ENCODE measurements at places on chromosomes 4 and X.

DNA sequence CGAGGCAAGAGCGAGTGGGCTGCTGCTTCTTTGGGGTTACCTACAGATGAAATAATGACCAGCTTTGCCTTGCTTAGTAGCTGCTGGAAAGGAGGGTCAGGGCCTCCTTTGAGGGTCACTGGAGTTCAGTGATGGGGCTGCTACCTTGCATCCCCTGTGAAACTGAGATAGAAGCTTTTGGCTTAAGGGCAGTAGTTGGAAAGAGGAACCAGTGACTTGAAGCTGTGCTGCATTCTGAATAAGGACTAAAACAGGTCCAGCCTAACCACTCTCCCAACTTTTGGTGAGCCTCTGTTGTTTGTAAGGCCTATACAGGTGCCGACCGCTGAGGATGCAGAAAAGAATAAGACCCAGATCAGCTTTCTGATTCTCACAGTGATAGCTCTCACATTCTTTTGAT lies 41.2 kb downstream of the RASL11B start:
- no peak for DNase-seq

- DNase-seq, result no peak
Observed at GRCh38 chr4:139825523-139826014, 159.9 kb downstream of the MGST2 start.

DNA sequence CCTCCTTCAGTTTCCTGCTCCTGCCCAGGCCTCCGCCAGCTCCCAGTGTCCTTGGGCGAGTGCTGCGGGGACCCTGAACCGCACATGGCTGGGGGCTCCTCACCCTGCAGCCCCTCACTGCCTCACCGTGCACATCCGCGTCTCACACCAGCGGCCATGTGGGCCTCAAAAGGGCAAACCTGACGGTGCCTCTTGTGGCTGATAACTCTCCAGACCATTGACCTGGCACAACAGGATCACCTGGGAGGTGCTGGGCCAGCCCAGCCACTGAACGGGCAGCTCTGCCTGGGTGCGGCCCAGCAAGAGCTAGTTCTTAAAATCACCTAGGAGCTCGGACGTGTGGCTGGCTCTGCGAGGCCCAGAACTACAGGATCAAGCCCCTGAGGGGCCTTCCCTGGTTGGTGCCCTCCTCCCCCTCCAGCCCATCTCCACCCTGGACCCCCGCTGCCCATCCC lies 4.1 kb upstream of the S100P start:
- no peak for DNase-seq

DNA sequence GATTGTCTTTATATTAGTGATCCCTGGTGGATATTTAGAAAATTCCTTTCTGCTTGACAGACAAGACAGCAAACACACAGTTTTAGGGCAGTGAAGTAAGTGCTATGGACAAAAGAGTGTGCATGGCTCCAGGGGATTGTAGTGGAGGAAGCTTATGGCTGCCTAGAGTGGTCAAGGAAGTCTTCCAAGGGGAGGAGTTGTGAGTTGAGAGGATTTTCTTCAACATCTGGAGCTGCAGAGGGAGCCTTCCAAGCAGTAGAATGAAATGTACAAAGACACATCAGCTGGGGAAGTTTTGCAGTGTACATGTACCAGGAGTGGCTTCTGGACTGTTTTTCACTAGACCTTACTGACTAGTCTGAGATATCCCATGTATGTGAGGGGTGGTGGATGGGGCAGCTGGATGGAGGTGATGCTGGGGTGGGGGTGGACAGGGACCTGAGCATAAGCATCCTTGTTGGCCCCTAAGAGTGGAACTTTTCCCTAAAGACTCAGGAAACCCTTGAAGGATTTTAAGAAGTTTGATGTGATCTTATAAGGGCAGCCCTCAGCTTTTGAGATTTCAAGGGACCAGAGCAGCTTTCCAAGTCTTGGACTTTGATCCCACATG lies 160.5 kb upstream of the TAPT1 start:
- no peak for DNase-seq

- DNase-seq, result no peak
Observed at GRCh38 chr4:26619784-26620183, 35.9 kb downstream of the TBC1D19 start.

GRCh38 chr4:38279077-38279476 lies 318.9 kb downstream of the PTTG2 start:
- DNase-seq, result no peak

All from astrocyte of the cerebellum (primary cell).